ENCODE measurements at places on chromosomes 16 and 17.

GRCh38 chr16:79728923-79729240 is 128.3 kb upstream of the MAF start:
- DNase-seq, result no peak

- DNase-seq, result no peak
These were observed 1.5 kb downstream of the MRPL10 start for GRCh38 chr17:47829870-47830269.

- no peak for DNase-seq
These were observed 26.3 kb downstream of the CNTNAP1 start for GRCh38 chr17:42708588-42708987.

DNA sequence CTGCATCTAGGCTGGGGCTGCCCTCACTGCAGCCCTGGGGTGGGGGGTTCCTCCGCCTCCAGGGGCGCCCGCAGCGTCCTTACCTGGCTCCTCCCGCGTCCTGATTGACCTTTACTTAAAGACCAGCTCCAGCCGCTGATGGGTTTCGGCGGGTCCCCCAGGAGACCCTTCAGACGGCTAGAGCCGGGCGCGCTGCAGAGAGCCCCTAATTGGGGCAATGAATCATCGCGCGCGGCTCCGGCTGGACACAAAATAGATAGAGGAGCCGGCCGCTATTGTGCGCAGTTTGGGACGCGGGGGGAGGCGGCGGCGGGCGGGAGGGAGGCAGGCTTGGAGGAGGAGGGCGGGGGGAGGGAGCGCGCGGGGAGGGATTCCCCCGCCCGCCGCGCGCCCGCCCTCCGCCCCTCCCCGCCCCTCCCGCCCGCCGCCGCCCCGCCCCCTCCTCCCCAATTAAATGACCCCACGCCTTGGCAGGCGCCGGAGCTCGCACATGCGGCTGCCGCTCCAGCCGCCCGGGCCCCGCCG is 56.5 kb upstream of the CIBAR2 start:
- DNase-seq, result no peak

DNA sequence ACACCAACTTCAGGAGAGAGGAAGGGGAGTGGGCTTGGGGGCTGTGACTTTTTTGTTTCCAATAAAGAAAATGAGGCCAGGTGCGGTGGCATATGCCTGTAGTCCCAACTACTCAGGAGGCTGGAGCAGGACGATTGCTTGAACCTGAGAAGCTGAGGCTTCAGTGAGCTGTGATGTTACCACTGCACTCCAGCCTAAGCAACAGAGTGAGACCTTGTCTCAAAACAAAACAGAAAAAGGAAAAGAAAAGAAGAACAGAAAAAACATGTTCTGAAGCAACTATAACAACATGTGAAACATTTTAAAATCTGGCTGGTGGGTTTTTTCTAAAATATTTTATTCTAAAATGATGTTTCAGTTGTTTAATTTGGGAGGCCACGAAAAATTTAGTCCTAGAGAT is 554.0 kb upstream of the ZFHX3 start:
- DNase-seq, result no peak

DNA sequence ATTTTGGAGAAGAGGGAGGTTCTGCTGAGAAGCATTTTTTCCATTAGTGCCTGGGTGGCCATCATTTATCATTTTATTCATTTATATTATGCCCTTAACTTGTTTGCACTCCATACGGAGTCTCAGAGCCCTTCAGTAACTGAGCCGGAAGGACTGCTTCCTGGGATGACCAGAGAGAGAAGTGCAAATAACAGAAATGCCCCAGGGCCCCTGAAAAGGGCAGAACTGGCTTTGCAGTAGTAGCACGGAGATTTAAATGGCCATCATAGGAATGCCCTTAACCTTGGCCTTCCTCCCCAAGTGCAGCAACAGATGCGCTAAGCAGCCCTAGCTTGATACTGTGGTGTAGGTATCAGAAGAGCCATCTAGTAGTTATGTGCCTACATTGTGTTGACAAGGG is 58.5 kb downstream of the NUP93 start:
- DNase-seq, result no peak

DNA sequence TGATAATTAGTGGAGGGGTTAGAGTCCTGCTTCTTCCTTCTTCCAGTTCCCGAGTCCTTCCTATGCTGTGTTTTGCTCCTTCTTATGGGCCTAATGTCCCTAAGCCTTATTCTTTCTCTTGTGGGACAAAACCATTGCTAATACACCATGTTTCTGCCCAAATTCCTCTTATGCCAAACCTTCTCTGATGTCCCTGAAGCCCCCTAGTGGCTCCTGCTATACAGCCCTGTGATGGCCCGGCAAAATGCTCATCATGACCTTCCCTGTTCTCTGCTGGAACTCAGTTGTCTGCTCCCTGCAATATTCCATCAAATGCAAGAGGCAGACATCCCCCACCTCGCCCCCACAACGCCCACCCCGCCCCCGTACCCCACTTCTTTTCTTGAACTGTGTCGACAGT is 171.6 kb downstream of the CDH11 start:
- no peak for DNase-seq

DNA sequence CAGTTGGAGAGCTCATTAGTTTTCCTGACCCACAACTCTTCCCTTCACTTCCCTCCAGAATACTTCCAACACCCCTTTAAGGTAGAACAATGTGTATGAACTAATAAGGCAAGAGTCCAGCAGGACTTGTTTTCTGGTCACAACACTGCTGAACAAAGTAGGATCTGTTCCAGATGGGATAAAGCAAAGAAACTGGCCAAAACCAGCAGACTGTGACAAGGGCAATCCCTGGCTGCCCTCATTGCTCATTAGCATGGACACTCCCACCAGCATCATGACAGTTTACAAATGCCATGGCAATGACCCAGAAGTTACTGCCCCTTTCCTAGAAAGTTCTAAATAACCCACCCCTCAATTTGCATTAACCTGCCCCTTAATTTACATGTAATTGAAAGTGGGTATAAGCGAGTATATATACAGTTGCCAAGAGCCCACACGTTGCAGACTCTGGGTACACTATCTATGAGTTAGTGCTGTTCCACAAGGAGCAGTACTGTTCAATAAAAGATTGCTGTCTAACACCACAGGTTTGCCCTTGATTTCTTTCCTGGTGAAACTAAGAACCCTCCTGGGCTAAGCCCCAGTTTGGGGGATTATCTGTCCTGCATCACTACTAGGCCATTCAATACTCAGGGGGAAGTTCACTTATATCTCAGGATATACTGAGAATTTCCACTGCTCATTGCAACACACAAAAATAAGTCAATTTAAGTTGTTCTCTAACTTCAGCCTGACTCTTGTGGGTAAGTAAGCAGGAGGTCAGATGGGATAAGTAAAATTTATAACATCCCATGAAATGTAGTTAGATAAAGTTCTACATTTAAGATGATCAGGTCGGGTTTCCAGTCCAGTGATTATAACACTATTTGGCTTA is 82.3 kb downstream of the SSH2 start:
- DNase-seq, result no peak

DNA sequence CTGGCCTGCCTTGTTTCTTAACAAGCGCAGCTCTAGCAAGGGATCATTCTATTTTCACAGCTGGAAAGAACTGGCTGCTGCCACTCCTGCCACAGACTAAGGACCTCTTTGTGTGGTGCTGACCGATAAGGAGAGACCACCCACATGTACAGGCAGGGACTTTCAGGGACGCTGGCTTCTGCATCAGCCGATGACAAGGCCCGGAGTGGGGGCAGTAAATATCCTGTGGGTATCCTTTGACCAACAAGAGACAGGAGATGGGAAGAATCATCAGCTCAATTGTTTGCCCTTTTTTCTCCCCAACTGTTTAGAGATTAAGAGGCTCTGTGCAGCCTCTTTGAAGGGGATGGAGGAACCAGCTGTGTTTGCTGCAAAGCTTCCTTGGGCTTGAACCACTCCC is 9.2 kb upstream of the ITPRIPL2 start:
- DNase-seq, result no peak

GRCh38 chr17:15351925-15352324 is 10.5 kb upstream of the TEKT3 start:
- no peak for DNase-seq

GRCh38 chr17:40442392-40443195 is 656 bp upstream of the IGFBP4 start:
- no peak for DNase-seq

DNA sequence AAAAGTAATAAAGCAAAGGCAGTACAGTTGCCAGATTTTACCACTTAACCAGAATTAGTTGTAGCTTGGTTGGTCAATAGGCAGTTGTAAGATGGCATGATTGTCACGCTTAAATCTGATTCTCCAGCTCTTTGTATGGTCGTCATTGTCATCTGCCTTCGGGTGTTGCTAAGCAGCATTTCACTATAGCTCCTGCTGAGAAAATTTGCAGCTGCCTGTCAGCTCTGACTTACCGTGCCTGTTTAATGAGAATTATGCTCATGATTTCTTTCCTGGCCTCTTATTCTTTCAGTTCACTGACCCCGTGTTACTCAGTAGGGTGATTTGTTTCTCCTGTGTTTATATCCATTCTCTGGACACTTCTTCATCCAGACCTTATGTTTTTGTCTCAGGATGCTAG is 66.7 kb downstream of the TANGO6 start:
- no peak for DNase-seq

- DNase-seq, result no peak
These were observed 101.1 kb downstream of the C16orf78 start for GRCh38 chr16:49474741-49475140.

- no peak for DNase-seq
These were observed 2.5 kb upstream of the LASP1 start for GRCh38 chr17:38867179-38867967.

DNA sequence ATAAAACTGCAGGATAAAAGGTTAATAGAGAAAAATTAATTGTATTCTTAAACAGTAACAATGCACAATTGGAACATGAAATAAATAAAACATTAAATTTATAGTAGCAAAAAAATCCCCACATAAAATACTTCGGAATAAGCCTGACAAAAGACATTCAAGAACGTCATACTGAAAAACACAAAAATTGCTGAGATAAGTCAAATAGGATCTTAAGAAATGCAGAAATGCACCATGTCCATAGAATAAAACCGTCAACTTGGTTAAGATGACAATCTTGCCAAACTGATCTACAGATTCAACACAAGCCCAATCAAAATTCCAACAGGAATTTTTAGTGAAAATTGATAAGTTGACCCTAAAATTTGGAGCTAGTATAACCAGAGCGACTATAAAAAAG is 76.6 kb downstream of the TBC1D16 start:
- no peak for DNase-seq

GRCh38 chr17:27996202-27997043 is 46.1 kb upstream of the NLK start:
- no peak for DNase-seq

DNA sequence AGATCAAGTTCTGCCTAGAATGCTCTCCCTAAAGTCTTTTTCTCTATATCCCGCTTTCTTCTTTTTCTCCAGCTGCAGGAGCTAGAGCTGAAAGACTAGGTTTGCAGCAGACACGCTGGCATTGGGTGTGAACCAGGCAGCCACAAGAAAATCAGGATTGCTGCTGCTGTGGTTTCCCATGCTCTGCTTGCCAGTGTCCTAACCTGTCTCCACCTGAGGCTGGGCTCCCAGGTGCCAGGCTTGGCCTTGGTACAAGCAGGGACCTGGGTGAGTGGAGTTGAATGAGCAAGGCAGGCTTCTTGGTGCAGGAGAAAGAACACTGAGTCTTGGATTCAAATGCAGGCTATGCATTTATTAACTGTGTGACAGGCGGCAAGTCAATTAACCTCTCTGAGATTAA is 440.3 kb upstream of the MAF start:
- DNase-seq, result no peak

DNA sequence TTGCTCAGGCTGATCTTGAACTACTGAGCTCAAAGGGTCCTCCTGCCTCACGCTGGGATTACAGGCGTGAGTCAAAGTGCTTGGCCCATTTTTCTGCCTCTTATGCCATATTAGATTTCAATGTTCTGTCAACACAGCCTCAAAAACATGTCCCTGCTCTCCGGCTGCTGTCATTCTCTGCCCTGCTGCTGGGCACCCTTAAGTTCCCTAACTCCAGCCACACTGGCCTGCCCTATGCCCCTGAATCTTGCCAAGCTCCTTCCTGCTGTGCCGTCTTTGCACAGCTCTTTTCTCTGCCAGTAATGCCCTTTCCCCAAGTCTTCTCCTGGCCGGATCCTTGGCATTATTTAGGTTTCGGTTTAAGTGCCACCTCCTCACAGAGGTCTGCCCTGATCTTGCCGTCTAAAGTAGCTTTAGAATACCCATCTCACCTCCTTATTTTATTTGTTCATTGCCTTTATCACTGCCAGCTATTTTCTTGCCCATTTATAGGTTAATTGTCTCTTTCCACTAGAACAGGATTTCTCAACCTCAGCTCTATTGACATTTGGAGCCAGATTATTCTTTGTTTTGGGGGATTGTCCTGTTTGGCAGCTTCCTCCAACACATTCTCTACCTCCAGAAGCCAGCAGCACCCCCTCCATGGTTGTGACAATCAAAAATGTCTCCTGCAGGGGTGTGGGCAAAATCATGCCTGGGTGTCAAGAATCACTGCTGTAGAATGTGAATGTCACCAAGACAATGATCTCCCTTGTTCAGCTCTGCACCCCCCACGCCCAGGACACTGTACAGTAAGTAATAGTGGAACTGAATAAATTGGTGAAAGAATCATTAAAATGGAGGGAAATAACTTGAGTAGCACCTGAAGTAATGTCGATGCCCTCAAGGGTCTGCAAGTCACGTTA is 168.2 kb downstream of the CYLD start:
- no peak for DNase-seq

DNA sequence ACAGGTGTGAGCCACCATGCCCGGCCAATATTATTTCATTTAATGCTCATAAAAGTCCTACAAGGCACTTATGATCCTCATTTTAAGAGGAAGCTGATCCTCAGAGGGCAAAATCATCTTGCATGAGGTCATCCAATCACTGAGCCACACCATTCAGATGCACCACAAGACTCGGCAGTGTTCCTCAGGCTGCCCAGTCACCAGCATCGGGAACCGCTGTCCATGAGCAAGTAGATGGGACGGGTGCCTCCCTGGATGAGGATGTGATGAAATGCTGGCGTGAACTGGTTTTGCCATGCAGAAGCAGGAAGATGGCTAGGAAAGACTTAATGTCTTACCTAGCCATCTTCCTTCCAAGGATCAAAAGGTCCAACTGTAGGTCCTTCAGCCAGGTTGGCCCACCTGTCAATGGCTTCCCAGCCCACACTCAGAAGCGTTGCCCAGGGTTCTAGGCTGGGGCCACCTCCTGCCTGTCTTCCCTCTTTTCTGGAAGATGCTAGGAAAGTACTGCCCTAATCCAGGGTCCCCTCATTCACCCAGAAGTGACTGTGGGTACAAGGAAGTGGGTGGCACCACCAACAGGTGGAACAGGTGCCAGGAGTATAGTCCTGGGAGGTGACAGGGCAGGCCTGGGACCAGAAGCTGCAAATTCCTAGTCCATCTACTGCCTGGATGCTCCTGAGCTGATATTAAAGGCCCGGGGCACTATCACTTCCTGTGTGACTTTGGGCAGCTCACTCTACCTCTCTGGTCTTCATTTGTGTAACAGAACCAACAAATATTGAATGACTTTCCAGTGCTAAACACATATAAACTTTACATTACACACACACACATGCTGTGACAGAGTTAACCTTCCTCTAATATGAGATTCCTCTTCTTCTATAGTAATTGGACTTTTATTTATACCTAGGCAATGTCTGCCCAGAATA is 32.2 kb upstream of the CRYBA1 start:
- no peak for DNase-seq

- no peak for DNase-seq
These were observed 85.6 kb upstream of the CCL2 start for GRCh38 chr17:34169496-34169895.
